ENCODE measurements at places on chromosomes 2 and 18.

GRCh38 chr18:63318889-63319382 is 633 bp downstream of the BCL2 start:
- peak overlapping the region; percentile 93 for H3K27ac ChIP-seq
- DNase-seq, result no peak
- peaks cover 16% of the 10 kb centered on the region for H3K4me1 ChIP-seq
- H3K4me3 ChIP-seq, result peak overlapping the region; percentile 68
- no peaks in the 10 kb centered on the region for H3K27me3 ChIP-seq

GRCh38 chr2:1835581-1836201 is 91.4 kb upstream of the PXDN start:
- DNase-seq, result no peak
- H3K36me3 ChIP-seq, result no peaks in the 10 kb centered on the region
- no peak overlapping the region for H3K4me3 ChIP-seq
- H3K4me1 ChIP-seq, result peaks cover 7% of the 10 kb centered on the region
- H3K27ac ChIP-seq, result no peak overlapping the region

GRCh38 chr2:138121666-138122661 is 157.7 kb downstream of the HNMT start:
- no peak for DNase-seq
- H3K27me3 ChIP-seq, result no peaks in the 10 kb centered on the region
- no peaks in the 10 kb centered on the region for H3K4me1 ChIP-seq
- H3K4me3 ChIP-seq, result no peak overlapping the region
- H3K27ac ChIP-seq, result no peak overlapping the region

- no peak overlapping the region for H3K4me3 ChIP-seq
- H3K36me3 ChIP-seq, result no peaks in the 10 kb centered on the region
- no peak for DNase-seq
- H3K27me3 ChIP-seq, result no peaks in the 10 kb centered on the region
- H3K4me1 ChIP-seq, result no peaks in the 10 kb centered on the region
These were observed 18.6 kb upstream of the PEX13 start for GRCh38 chr2:60998628-60999545.

- no peaks in the 10 kb centered on the region for H3K36me3 ChIP-seq
- no peaks in the 10 kb centered on the region for H3K27me3 ChIP-seq
- peaks cover 3% of the 10 kb centered on the region for H3K4me1 ChIP-seq
- H3K4me3 ChIP-seq, result peak overlapping the region; percentile 75
- no peak for DNase-seq
These were observed 425 bp downstream of the ASB3 start for GRCh38 chr2:53786352-53786704.

GRCh38 chr2:230664844-230665243 is 47.8 kb upstream of the CAB39 start:
- no peak overlapping the region for H3K27ac ChIP-seq
- no peaks in the 10 kb centered on the region for H3K27me3 ChIP-seq
- H3K4me3 ChIP-seq, result no peak overlapping the region
- no peaks in the 10 kb centered on the region for H3K4me1 ChIP-seq
- no peaks in the 10 kb centered on the region for H3K36me3 ChIP-seq

DNA sequence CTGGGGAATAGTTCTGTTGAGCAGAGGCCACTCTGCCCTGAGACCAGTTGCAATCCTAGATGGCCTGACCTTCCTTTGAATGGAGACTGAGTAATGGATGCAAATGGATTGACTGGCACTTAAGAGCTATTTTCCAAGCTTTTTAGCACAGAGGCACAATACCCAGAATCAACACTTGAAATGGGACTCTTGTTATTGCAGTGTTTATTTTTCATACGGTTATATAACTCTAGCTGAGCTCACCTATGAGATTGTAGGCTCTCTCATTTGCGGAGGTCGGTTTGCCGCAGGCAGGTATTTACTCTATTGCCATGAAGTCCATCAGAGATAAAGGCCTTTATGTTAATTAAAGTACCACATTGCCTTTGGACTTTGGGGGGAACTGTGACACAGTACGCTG is 422.3 kb upstream of the CELF4 start:
- H3K4me3 ChIP-seq, result no peak overlapping the region
- H3K36me3 ChIP-seq, result no peaks in the 10 kb centered on the region
- DNase-seq, result no peak
- no peaks in the 10 kb centered on the region for H3K4me1 ChIP-seq
- H3K27ac ChIP-seq, result no peak overlapping the region

DNA sequence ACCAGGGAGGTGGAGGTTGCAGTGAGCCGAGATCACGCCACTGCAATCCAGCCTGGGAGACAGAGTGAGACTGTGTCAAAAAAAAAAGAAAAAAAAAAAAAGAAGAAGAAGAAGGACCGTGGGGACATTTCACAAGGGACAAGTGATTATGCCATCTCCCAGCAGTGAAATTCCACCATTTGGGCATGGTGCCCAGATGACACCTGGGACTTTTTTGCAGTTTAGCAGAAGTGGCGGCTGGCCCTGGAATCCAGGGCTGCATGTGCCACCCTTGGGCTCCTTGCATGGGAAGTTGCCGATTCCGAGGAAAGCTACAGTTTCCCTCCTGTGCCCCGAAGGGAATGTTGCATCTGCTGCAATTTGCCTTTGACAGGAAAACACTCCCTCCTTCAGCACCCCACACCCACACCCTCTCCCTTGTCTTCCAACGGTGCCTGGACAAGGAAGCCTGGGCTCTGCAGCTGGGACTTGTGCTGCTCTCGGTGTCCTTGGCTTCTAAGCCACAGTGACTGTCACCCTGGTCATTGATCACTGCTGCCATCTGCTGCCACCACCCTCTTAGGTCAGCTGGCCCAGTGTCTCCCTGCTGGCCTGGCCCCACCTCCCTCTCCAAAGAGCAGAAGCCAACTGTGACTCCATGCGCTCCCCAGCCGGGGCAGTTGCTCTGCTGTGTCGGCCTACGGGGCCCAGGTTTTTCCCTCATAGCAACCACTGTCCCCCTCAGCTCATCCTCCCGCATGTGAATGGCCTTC is 56.4 kb upstream of the LRRC30 start:
- no peak overlapping the region for H3K27ac ChIP-seq
- H3K4me3 ChIP-seq, result no peak overlapping the region
- H3K4me1 ChIP-seq, result no peaks in the 10 kb centered on the region

DNA sequence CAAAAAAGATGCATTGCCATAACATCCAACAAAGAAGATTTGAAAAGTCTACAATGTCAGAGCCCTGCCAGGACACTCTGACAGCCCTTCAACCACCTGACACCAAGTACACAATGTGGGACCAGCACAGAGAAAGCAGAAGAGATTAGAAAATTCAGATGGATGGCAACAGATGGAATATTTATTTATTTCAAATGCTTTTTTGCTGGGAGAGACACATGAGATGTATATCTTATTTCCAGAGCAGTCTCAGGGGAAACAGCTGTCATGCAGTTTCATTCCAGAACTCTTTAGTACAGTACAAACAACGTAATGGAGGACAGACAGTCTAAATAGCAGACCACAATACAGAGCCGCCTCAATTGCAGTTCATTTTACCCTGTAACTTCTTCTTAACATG is 110.1 kb downstream of the MAIP1 start:
- no peaks in the 10 kb centered on the region for H3K4me1 ChIP-seq
- DNase-seq, result no peak
- H3K4me3 ChIP-seq, result no peak overlapping the region
- H3K36me3 ChIP-seq, result no peaks in the 10 kb centered on the region
- no peaks in the 10 kb centered on the region for H3K27me3 ChIP-seq

Data from breast epithelium (tissue), 4 donors.